ENCODE measurements at places on chromosomes 5 and 9.

DNA sequence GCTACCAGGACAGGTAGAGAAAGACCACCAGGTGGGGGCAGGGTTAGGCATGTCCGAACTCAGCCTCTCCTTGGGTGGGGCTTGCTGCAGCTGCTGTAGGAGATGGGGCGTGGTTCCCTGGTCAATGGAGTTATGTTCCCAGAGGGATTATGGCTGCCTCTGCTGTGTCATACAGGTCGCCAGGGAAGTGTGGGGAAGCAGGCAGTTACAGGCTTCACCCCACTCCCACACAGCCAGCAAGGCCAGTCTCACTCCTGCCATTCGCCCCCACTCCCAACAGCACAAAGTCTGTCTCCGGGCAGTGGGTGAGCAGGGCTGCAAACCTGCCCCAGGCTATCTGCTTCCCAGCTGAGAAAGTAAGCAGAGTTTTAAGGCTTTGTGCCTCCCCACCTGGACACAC lies 20.0 kb upstream of the CEP72 start:
- ATAC-seq: no peak

DNA sequence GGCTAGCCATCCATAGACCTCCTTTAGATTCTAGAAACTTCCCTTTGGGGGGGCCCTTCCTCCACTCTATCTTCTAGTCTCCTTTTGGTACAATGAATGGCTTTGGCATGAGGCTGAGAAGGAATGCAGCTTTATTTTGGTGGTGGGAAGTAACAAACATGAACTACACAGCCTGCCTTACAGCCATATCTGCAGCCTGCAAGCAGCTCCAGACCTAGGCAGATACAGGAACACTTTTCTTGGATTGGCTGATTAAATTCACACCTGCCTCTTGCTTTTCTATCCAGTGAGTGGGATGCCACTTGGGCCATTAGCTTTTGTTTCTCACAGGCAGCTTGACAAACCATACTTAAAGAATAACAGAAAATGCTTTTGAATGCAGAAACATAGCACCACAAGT lies 28.2 kb downstream of the NR6A1 start:
- ATAC-seq: no peak

DNA sequence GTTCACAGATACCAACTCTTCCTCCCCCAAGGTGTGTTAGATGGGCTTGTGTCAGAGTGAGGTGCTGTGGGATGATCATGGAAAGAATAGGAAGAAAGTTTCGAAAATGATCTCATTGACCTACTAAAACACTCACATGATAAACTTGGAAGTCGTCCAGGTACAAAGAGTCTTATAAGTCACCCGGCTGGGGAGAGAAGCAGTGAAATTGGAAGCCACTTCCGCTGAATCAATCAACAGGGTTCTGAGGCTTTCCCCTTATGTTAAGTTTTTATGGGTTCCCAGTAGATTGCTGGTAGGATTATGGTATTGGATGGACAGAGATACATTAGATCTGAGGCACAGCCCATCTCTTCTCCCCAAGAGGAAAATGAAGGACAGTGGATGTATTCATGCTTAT lies 218.8 kb upstream of the MSX2 start:
- ATAC-seq: no peak

DNA sequence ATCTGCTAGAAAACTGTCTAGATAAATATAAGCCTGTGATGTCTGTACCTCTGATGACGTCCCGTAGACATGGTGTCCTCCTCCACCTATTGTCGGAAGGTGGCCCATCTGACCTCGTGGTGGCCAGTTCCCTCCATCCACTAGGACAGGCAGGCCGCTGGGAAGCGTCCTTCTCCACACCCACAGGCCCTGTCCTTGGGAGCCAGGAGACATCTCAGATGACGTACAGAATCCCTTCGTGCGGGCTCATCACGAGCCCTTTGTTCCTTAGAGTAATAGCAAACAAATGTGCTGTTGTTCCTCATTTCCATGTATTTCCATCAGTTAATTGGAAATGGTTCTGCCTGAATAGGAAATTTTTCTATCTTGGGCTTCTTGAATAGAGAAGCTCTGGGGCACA lies 38.3 kb upstream of the TENT4A start:
- no peak for ATAC-seq

DNA sequence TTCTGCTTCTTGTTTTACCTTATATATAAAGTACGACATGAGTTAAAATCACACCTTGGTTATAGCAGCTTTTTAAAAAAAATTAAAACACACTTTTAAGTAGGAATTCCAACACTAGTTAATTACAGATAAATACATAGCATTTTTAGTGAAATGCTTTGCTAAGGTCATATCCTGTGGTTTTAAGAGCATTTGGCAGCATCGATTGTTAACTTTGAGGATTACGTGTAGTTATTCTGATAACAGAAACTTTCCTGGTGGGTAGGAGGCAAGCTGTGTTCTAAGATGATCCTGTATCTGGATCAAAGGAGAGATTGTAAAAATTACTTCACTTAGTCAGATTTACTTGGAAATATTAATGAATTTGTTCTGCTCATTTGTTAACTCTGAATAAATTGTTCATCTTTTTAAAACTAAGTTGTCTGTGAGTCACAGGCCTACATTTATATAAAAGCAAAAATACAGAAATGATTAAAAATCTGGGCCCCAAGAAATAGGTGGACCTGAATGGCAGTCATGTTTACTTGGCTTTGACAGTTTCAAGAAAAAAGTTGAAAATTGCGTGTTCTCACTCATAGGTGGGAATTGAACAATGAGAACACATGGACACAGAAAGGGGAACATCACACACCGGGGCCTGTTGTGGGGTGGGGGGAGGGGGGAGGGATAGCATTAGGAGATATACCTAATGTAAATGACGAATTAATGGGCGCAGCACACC lies 58.3 kb downstream of the TRIO start:
- ATAC-seq: no peak

- ATAC-seq: no peak
These were observed 337.4 kb downstream of the GLIS3 start for GRCh38 chr9:3962496-3962895.

DNA sequence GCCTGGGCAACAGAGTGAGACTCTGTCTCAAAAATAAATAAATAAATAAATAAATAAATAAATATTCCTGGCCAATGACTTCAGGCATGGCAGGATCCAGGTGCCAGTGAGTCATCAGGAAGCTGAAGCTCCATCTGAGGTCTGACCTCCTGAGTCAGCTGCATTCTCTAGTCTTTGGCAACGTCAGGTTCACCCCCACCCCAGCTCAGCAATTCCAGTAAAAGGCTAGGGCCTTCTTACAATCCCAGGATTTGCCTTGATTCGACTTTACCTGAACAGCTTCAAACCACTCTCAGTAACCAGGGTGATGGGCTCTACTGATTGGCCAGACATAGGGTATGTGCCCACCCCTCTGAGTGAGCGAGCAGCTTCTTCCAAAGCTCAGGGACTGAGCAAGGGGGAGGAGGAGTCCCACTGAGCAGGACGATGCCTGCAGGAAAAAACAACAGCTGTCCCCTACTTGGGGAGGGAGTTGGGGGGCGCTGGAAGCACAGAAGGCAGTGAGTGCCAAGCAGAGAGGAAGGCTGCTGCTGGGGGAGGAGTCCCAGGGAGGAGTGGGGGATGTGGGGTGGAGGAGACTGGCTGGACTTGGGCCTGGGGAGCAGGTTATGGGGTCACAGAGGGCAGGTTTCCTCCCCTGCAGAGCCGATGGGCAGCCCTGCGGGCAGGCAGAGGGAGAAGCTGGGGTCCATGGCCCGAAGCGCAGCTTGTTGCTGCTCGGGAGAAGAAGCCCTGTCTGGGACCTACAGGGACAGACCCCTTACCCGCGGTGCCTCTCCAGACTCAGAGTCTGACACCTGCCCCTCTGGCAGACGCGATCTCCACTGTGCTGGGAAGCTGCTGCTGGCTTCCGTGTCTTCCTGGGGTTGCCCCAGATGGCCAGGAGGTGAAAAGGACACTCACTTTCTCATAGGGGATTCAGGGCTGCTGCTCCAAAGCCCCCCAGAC lies 25.9 kb upstream of the UNC5A start:
- ATAC-seq: no peak

DNA sequence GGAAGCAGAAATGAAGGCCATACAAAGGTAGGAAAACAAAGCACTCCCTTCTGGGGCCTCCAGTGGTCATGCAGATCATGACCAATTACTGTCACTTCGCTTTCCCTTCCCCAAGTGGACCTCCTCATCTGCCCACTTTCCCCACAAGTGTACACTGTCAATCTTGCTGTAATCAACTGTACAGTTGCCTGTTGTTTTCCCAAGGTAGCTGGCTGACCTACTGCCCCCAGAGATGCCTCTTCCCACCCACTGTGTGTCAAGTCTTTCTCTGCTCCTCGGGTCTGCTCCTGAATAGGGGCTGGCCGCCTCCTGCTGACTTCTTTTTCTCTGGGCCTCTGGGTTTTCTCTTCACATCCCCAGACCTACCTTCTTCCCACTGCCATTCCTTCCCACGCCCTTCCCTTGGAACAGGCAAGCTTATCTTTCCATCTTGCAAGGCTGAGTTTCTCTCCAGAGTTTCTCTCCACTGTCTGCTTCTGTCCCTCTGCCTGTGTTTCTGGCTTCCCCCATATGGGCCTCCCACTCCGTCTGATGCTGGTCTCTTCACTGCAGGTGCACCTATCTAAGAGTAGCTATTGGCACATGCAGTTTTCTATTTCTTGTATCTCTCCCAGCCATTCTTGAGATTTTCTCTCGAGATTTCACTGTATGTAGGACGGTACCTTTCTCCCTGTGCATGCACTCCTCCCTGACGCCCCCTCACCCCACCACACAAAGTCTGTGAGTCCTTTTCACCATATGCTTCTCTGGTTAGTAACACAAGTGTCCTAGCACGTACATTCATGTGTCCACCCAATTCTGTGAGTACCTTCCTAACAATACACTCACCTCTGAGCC lies 2.4 kb downstream of the ELL2 start:
- ATAC-seq: no peak

DNA sequence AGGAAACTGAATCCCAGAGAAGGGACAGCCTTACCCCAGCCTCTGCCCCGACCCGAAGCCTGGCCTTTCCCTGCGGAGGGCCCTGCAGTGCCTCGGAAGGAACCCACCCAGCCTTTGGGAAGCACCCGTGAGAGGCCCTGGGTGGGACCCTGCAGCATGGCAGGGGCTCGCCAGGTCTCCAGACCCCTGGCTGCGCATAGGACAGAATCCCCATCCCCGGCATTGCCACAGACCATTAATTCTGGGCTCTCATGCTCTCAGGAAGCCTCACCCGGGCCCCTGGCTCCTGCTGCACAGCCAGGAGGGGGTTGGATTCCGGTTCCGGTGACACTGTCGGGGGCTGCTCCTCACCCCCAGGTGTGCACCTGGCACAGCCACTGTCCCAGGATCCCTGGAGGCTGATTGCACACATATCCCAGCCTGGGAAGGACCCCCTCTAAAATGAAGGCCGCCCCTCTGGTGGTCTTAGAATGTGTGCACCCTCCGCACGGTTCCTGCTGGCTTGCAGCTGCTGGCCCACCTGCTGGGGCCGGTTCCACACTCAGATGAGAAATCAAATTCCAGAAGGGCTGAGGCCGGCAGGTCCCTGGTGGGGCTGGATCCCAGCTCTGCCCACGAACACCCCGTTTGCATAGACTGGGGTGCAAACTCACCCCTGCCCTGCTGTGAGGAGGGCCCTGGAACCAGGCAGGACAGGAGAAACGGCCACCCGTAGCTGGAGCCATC lies 4.7 kb downstream of the EGFL7 start:
- ATAC-seq: no peak

DNA sequence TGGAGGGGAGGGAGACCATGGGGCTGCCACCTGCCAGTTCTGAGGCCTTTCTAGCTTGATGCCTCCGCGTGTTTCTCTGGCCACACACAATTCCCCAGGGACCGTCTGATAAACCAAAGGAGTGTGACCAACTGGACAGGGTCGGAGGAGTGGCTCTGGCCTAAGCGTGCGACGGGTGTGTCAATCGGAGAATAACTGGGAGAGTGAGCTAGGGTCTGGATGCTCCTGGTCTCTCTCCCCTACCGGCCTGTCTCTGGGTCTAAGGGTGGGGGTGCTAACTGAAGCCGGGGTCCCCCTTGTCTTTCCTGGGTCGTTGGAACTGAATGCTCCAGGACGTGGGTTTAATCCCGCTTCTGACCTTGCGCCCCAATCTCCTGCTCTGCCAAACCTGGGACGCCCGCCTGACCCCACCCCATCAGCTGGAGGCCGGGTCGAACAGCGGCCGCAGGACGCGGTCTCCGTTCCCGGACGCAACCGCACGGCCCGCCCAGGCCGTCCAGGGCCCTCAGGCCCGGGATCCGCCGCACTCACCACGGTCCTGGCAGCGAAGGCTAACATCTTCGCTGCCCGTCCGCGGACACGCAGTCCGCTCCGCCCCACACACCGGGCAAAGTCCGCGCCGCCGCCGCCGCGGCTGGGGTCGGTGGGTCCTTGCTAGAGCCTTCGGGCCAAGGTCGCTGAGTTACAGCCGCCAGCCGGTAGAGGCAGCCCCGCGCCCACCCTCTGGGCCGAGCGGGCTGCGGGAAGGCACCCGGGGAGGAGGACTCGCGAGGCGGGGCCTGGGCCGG lies 447 bp downstream of the CRAT start:
- ATAC-seq: no peak

- ATAC-seq: no peak
These were observed at the start of gene PCSK1 for GRCh38 chr5:96433066-96433447. PCSK1 (minus strand) TSS chr5:96433248; CDS start chr5:96433042, 206 bp downstream.

DNA sequence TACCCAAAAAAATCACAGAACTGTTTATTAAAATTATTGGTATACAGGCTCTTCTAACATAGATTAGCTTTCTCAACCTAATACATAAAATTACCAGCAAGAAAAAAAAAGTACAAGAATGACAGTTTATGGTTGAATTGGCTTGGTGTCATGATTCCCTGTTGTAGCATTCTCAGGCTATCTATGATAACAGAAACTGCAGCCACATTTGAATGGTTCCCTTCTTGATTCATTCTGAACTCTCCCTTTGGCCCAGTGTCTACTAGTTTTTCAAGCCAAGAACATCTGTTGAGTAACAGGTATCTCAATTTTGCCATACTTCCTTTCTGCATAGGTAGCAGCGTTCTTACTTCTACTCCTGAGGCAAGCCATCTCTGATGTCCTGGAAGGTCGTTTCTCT lies 3.0 kb downstream of the SPIN1 start:
- no peak for ATAC-seq

DNA sequence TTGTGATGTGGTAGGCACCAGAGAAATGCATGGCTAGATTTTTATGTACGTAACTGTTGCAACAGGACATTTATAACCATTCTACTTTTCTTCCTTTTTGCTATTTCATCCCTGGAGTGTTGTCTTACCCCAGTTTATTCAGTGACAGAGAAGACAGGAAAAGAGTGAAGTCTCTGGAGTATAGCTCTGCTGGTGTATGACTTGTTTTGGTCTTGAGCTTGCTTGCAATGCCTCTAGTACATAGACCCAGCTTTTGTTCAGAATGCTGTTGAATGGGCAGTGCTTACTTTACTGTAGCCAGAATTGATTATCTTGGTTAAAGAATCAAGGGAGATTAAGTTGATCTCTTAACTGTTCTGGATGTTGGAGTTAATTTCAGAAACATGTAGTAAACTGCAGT lies 94.3 kb downstream of the PBX3 start:
- no peak for ATAC-seq

- ATAC-seq: no peak
These were observed 227.1 kb upstream of the NREP start for GRCh38 chr5:111984044-111984443.

DNA sequence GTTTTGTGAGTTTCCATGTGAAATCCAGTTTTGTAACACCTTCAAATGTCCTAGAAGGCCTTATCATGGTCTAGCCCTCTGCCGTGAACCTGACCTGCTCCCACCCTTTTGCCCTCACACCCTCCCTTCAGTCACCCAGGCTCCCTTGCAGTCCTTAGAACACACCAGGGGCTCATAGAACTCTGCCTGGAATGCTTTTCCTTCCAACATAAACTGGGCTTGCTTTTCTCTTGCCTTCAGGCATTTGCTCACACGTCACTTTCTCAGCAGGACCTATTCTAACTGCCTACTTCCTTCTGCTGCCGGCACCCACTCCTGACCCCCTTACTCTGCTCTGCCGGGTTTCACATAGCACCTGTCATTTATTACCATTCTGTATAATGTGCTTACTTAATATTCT lies 111.9 kb downstream of the PDE8B start:
- no peak for ATAC-seq
